ENCODE measurements at places on chromosomes 13 and 19.

DNA sequence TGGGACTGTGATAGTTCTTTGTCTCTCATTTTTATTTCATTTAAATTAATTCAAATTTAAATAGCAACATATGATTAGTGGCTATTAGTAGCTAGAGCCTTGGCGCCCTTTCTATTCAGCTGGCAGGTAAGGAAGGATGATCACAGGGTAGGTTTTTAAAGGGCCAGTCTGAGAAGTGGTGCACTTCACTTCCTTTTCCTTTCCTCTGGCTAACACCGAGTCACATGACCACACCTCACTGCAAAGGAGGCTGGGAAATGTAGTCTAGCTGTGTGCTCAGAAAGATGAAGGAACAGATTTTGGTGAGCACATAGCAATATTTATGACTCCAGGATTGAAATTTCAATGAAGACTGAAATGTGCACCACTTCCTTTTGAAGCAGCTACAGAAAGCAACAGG lies 128.7 kb downstream of the TSHZ3 start:
- no peak for DNase-seq

DNA sequence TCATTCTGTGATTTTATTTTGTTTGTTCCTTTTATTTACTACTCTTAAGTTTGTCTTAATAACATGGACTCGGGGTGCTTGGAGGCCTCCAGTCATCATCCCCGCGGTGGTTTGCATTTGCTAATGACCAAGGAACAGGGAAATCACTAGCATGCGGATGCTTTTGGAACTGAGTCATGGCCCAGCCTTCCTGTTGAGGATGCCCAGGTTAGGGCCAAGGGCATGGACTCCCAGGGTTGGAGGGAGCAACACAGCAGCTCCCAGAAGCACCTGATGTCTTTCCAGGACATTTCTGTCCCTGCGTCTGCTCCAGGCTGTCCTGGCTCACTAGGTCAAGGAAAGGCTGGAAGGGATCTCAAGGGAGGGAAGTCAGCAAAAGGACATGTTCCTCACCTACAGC lies 423.7 kb upstream of the TSHZ3 start:
- DNase-seq = no peak

GRCh38 chr13:46668302-46668720 lies 115.3 kb downstream of the LRCH1 start:
- no peak for DNase-seq

GRCh38 chr19:4373601-4374497 lies 26.5 kb downstream of the SH3GL1 start:
- peak; percentile 71 for DNase-seq

- DNase-seq = no peak
These were observed 21.4 kb downstream of the ACOD1 start for GRCh38 chr13:76969488-76970365.

DNA sequence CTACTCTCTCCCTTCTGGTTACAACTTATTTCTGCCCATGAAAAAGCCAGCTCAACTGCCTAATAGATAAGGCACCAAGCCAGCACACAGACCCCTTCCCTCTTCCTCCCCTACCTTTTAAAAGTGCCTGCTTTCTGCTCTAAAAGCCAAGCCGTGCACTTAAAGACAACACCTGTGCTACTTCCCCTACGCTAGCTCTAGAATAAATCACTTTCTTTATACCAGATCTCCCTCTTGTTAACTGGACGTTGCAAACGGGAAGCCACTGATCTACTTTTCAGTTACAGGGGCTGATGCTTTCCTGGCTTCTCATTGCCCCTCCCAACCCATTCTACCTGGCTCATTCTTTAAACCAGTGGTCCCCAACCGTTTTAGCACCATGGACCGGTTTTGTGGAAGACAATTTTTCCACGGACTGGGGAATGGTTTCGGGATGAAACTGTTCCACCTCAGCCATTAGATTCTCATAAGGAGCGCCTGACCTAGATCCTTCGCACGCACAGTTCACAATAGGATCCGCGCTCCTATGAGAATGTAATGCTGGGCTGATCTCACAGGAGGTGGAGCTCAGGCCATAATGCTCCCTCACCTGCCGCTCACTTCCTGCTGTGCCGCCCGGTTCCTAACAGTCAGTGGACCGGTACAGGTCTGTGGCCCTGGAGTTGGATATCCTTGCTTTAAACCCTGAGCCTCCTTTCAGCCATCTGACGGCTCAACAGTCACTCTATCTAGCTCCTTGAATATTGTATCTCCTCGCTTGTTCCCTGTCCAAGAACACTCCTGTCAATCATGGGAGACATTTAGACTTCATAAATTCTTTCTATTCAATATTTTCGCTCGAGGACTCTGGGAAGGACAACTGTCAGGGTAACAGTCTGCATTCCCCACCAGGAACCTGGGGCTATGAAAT lies 841 bp upstream of the ZNF223 start:
- no peak for DNase-seq

DNA sequence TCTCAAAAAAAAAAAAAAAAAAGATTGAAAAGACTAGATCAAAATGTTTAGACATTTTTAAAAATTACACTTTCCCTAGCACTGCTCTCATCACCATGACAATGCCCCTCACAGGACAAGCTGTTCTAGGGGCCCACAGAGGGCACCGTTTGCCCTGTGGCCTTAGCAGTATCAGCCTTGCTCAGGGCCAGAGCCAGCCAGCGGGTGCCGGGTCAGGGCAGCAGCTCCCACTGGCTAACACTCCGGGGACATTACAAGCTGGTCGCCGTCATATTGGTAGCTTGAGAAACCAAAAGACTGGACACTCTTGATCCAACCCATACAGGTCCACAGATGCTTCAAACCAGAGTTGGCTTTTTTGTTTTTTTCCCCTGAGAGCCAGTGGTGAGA lies 18.0 kb downstream of the CAPN12 start:
- DNase-seq = no peak

GRCh38 chr13:93948162-93948922 lies 531.1 kb downstream of the DCT start:
- DNase-seq = no peak

GRCh38 chr19:5644037-5644436 lies 21.2 kb downstream of the SAFB start:
- DNase-seq = no peak

- DNase-seq = no peak
These were observed 4.1 kb downstream of the IL27RA start for GRCh38 chr19:14035706-14036105.

DNA sequence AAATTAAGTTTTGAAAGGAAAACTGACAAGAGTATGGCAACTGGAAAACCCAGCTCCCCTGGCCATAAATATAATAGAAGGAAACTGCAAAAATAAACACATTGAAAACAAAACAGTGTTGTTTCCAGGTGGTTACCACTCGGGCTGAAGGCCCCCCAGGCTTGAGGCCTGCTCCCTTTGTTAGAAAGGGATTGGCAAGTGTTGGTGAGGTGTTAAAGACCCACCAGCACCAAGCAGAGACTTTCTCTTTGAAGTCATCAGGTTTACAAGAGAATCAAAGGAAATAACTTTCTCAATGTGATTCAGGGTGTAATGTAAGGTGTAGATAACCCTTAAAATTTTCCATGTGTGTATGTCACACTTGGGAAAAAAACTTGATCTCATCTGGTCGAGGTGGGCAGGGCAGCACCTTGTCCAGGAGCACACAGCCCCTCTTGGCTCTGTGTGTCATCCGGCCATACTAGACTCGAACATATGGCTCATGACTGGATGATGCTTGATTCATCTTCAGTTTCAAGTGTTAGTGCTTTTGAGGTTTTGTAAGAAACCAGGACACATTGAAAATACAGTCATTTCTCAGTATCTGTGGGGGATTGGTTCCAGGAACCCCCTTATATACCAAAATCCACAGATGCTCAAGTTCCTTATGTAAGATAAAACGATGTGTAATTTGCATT lies 7.8 kb downstream of the ACTN4 start:
- no peak for DNase-seq

GRCh38 chr13:103297083-103297482 lies 230.9 kb upstream of the SLC10A2 start:
- no peak for DNase-seq

DNA sequence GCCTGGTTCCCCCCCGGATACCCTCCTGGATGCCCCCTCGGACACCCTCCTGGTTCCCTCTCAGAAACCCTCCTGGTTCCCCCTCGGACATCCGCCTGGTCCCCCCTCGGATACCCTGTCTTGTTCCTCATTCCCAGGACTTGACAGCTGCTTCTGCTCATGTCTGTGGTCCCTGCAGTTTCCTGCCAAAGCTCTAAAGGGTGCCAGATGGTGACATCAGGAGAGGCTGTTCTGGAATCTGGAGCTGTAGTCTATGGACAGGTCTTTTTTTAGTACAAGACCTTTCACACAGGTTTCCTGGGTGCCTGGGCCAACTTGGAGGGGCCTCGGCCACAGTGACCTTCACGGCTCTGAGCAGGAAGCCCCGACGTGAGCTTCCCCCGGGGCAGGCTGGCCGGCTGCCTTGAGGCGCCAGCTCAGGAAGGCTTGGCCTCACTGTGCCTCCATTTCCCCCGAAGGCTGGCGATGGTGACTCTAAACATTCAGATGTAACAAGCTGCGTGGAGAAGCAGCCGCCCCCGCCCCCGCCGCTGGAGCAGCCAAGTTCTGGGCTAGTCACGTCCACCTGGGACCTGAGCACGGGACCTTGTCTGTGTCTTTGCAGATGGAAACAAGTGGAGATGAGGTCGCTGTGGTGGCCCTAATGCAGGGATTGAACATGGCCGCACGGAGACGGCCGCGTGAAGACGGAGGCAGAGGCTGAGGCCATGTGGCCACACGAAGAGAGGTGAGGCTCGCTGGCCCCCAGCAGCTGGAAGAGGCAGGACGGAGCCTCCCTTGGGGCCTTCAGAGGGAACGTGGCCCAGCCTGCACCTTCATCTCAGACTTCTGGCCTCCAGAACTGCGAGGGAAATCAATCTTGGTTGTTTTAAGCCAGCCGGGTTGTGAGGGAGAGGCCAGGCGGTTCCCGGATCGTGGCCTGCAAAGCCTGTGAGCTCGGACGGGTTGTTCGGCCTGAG lies 12.7 kb downstream of the SGTA start:
- DNase-seq = no peak

GRCh38 chr19:610801-611480 lies 21.3 kb downstream of the HCN2 start:
- no peak for DNase-seq

DNA sequence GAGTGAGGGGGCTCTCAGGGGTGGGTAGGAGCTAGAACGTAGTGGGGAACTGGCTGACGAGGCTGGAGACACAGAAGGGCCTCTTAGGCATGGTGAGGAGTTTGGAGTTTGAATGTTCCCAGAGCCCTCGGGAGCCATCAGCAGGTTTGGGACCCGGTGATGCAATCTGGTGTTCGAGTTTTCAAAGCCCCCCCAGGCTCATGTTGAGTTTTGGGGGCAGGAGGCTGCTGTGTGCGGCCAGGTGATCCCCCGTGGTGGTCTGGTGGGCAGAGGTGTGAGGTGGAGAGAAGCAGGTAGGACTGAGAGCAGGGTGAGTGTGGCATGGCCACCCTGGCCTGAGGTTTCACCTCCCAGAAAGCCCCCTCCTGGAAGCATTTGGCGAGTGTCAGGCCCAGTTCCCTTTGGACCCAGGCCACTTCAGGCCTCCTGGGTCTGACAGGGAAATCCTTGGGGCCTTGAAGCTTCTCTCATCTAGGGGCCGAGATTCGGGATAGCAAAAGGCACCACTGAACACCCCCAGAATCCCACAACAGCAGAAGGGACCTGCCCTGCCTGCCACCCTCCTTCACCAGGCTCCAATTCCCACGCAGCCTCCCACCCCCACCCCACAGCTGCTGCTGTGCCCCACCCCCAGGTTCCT lies 1.2 kb downstream of the YJEFN3 start:
- no peak for DNase-seq

DNA sequence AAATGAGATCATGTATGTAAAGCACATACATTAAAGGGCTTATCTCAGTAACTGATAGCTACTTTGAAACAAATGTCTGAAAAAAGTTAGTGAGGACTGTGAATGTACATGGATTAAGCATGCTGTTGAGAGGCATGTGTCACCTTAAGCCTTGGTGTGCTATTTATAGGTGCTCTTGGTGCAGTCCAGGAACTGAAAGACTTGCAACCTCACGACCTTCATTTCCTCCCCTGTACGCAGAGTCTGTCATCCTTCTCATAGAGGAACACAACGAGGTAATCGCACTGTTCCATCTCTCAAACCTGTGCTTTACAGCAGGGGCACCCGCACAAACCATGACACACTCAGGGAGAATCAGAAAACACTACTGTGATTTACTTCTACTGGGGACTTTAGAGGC lies 65.6 kb downstream of the UFM1 start:
- DNase-seq = no peak

DNA sequence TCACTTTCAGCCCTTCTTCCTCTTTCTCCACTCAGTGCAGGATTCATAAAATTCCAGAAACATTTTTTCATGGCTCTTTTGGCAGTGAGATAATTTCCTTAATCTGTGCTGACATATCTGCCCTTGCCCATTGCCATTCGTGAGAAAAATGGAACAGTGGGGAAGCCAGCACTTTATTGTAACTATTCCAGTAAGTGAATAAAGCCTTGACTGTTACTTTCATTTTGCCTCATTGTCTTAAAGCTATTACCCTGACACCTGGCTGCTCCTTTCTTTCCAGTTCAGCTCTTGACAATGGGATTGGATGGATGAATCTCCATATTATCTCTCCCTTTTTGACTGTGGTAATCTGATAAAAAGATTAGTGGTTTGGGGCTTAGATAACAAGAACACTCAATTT lies 1068.1 kb upstream of the PCDH20 start:
- DNase-seq = no peak

GRCh38 chr13:108984251-108984920 lies 355.0 kb downstream of the MYO16 start:
- DNase-seq = no peak

- no peak for DNase-seq
These were observed 72.3 kb upstream of the POMP start for GRCh38 chr13:28586439-28587173.

GRCh38 chr19:8332976-8333766 lies 9.9 kb downstream of the KANK3 start:
- DNase-seq = no peak

DNA sequence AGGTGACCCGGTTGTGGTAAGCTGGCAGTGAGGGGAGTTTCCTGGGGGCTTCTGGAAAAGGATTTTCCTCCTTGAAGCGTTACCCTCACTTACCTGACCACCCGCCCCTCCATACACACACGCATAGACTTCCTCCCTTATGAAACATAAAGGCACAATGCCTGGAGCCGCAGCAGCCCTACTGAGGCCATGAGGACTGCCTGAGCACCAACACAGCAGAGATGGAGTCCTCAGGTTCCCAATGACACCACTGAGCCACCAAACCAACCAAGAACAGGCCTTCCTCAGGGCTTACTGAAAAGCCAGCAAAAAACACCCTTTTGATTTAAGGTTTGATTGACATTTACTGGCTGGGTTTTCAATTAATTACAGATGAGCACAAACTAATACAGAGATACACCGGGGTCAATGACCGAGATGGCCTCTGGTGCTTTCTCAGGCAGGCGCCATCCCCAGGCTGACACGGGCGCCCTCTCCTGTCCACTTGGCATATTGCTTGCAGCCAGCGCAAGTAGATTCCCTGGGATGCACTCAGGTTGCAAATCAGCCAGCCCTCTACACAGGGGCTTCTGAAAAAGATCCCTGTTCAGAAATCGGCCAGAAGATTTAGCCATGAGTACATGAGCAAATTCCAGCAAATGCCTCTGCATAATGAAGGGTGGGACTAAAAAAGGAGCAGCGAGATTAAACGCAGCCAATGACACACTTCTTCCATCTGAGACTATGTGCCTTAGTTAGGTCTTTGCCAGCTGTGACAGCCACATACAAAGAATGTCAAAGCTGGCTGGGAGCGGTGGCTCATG lies 14.8 kb downstream of the OPA3 start:
- peak; percentile 66 for DNase-seq

- no peak for DNase-seq
These were observed 184.0 kb downstream of the SLC7A1 start for GRCh38 chr13:29411481-29411880.
